ENCODE measurements at places on chromosomes 2 and 18.
A peak's percentile ranks its signal among the peaks of the same experiment; 100 is the strongest.

DNA sequence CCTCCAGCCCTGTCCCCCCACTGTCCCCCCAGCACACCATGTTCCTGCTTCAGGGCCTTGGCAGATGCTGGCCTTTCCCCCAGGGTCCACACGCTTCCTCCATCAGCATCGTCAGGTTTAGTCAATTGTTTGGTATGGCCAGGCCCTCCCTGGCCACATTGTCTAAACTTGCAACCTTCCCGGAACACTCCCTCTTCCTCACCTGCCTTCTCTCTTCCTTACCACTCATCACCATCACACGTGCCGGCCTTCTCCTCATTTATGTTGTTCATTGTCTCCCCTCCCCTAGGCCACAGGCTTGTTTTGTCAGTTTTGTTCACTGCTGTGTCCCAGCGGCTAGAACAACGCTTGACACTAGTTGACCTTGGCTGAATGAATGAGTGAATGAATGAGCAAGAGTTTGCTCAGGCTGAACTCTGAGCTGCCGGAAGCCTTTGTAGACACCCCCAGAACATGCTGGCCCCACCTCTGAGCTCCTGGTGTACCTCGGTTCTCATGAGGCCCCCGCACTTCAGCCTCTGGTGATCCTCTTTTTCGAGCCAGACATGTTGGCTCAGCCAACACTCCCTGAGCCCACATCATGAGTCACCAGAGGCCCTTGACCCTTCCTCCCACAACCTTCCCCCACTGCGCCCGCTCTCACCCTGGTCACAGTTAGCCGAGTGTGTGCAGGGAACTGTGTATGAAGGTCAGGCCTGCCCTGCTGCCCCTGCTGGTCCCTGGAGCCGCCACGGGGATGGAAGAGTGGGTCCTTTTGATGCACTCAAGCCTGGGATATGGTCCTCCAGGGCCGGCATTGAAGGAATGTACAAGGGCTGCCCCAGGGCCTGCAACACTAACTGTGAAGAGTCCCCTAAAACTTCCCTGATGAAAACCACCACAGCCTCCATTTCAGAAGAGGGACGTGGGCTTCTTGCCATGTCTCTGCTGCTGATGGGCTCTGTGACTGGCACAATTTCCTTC is 57.5 kb downstream of the HS1BP3 start:
- DNase-seq = peak; percentile 49

DNA sequence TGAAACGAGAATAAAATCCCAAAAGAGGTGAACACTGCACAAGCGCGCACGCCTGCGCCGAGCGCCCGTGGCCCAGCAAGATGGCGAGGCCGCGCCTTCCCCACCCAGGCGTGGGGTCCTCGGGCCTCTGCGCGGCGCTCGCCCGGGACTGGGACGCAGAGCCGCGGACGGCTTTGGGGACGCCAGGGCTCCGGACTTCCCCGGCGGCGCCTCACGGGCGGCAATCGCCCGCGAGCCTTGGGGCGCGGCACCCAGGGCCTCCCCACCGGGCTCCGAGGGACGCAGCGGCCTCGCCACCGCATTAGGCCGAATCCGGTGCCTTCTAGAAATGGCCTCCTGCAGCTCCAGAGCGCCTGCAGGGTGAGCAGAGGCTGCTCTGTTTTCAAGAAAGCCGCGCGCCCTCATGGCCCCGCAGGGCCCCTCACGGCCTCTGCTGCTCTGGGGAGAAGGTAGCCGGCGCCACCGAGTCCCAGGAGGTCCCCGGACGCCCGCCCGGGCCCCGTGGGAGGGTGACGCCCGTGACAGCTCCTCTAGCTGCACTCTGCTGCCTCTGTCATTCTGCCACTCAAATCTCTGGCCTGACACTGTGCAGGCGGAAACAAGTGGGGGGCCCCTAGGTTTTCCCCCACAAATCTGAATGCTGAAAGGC is 35.9 kb upstream of the POMC start:
- peak; percentile 25 for DNase-seq

- DNase-seq = peak; percentile 94
Measured at GRCh38 chr2:21837168-21837960, 713.6 kb downstream of the TDRD15 start.

- DNase-seq = peak; percentile 98
Measured at GRCh38 chr2:20617892-20618467, 32.9 kb downstream of the HS1BP3 start.

- peak; percentile 85 for DNase-seq
Measured at GRCh38 chr2:47344890-47345589, 57.9 kb upstream of the MSH2 start.

DNA sequence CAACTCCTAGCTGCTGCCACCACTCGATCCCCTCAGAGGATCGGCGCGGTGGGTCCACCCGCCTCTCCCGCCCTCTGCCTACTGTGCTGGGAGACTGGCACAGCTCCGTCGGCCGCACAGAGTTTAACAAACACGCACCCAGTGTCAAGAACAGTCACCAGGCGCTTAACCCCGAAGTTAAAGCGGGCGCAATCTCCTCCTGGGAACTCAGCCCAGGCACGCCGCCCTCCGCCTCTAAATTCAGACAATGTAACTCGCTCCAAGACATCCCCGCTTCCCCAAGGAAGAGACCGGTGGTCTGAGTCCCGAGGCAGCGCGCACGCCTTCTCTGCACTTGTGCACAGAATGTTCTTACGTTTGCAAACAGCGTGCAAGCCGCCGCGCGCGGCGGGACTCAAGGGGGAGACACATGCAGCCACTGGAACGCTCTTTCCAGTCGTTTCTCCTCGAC is 533 bp downstream of the CXCR4 start:
- peak; percentile 25 for DNase-seq

DNA sequence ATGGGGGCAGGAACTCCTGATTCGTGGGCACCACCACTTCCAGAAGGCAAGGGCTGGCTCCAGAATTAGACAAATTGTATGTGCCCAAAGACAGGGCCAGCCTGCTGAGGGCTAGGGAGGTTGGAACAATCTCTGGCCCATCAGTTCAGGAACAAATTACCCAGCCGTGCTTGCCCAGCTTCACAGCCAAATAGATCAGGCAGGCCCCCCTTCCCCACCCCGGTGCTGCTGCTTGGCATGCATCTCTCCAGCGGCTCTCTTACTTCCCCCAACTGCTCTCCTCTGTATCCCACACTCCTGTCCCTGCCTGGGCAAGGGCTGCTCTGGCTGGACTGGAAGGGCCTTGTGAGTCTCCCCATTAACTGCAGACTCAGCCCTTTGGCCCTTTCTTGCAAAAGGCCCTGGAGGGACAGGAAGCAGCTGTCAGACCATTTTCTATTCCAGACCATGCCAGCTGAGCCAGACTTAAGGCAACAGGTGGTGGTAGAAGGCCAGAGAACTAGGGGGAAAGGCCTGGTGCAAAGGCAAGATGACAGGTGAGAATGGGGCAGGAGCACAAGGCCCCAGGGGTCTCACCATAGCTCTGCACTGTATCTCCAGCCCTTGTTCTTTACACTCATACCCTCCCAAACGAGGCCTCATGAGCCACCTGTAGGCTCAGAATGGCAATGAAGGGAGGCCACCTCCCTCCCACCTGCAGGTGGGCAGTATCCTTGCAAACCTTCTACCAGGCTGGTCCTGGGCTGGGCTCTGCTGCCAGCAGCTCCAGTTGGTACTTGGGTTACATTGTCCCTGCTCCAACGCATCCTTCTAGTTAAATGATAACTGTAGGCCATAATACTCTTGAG is 30.7 kb upstream of the ACAA2 start:
- DNase-seq = no peak

- DNase-seq = no peak
Measured at GRCh38 chr2:45207101-45207500, 197.8 kb upstream of the SIX2 start.

GRCh38 chr2:43333656-43334144 is 107.3 kb upstream of the ZFP36L2 start:
- DNase-seq = peak; percentile 63

- peak; percentile 65 for DNase-seq
Measured at GRCh38 chr18:39647627-39648534, 2082.3 kb upstream of the CELF4 start.

- peak; percentile 29 for DNase-seq
Measured at GRCh38 chr2:135744760-135745314, 3.2 kb downstream of the UBXN4 start.

DNA sequence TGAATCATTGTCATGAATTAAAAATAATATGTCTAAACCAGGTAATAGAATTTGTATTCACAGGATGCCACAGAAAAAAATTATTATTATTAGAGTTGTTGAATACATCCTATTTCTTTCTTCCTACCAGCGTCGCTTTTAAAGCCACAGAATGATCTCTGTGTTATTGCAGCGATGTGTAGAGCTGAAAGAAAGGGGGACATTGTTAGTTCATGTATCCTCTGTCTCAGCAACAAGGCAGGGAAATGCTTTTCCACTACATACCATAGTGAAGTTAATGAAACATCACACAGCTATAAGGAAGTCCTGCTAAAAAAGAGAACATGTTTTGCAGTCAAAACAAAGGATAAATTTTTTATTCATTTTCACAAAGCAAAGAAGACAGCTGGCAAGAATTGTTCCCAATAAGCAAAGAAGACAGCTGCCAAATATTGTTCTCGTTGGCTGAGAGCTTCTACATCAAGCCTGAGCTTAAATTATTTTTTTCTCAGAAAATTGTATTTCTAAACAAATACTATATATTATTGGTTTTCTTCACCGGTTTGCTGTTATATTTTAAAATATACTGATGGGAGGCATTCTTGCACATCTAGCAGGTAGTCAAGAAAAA is 1234.4 kb downstream of the SUCLG1 start:
- DNase-seq = no peak
